Activated CD4-positive, alpha-beta T cell treated with anti-CD3 and anti-CD28 coated beads, Interleukin-2, amount 10 ng/mL, durations not matched to agents 24 days and 14 days (primary cell): ENCODE measurements at places on chromosomes 6 and 20.

DNA sequence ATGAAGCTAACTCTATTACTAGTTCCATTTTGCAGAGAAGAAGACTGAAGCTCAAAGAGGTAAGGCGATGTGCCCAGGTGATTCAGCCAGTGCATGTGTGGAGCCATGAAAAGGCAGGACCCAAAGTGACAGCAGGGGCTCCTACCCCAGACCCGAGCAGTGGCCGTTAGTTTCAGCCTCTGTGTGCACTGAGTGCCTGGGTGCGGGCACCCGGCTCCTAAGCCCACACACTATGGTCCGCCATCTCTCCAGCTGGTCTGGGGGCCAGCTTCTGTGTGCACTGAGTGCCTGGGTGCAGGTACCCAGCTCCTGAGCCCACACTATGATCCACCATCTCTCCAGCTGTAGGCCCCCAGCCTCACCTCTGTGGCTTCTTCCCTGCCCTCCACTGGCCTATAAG is 123.5 kb upstream of the CST7 start:
- no peak for DNase-seq

GRCh38 chr6:113420290-113420689 is 436.9 kb upstream of the MARCKS start:
- DNase-seq = no peak

GRCh38 chr6:123715006-123715863 is 78.5 kb upstream of the TRDN start:
- no peak for DNase-seq

- no peak for DNase-seq
Measured at GRCh38 chr6:133467982-133468380, 226.8 kb downstream of the EYA4 start.
